GM13977 (cell line): ENCODE measurements at places on chromosomes 11 and 22.
A peak's percentile ranks its signal among the peaks of the same experiment; 100 is the strongest.

- no peak for DNase-seq
These were observed 9.5 kb downstream of the MAP4K2 start for GRCh38 chr11:64793271-64794160.

GRCh38 chr11:10798330-10798928 lies 10.3 kb downstream of the EIF4G2 start:
- no peak for DNase-seq

DNA sequence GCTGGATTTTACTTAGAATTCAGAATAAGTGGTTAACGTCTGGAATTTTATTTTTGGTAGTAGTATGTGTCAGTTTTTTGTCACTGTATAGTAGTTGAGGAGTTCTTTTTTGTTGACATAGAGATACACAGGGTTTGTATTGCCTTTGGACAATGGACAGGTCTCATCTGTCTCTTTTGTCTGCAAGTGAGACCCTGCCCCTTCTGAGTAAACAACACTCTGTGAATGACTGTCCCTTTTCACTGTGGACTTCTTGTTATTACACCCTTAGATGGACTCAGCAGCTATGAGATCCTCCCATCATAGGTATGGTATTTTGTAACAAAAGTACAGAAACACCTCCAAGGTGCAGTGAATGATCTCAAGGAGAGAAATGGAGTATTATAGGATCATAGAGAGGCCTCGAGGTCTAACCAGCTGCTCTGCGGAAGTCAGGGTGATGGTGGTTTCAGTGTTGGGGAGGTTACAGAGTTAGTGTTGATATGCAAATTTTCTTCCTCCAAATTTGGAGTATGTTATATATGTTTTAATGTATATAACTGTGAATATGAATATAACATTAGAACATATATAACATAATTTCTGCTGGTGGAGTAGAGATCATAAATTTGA lies 7.8 kb downstream of the PPP6R3 start:
- DNase-seq = peak; percentile 55

GRCh38 chr11:122267602-122268001 lies 151.6 kb upstream of the BLID start:
- DNase-seq = no peak

GRCh38 chr22:50085211-50085972 lies at the start of gene MLC1:
Gene MLC1, minus strand, starts transcription at chr22:50085426. Its CDS starts 524 bp downstream, at chr22:50084902.
- DNase-seq = peak; percentile 69

GRCh38 chr11:75547617-75548058 lies 14.4 kb upstream of the SERPINH1 start:
- peak; percentile 83 for DNase-seq

DNA sequence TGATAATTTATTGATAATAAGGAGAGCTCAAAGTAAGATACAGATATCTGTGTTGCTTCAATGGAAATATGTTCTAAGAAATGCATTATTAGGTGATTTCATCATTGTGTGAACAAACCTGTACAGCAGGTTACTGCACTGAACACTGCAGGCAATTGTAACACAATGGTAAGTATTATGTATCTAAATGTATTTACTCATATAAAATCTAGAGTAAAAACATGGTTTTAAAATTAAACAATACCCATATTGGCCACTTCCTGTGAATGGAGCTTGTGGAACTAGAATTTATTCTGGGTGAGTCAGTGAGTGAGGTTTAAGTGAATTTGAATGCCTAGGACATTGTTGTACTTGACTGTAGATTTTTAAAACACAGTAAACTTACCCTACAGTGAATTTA lies 722.9 kb upstream of the RAG2 start:
- DNase-seq = no peak

- no peak for DNase-seq
These were observed 3.0 kb downstream of the CENATAC start for GRCh38 chr11:119000906-119001305.

GRCh38 chr11:72413914-72414628 lies 20.3 kb downstream of the CLPB start:
- DNase-seq = peak; percentile 73

- no peak for DNase-seq
These were observed 88.2 kb upstream of the LDLRAD3 start for GRCh38 chr11:35855671-35856070.

DNA sequence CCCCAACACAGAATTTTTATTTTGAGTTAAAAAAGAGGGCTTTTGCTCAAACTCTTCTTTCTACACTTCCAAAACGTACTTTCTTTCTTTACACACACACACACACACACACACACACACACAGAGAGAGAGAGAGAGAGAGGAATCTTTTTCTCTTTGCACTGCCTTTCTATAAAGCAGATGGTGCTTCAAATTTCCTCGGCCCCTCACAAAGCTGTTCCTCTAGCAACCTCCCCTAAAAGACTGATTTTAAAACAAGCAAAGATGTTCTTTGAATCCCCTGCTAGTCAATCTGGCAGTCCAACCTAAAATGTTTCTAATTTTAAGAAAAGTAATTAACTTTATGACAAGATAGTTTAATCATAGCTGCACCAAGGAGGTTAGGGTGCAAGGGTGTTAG lies 2.7 kb upstream of the ANO3 start:
- DNase-seq = no peak

- DNase-seq = no peak
These were observed 310.6 kb downstream of the TBC1D22A start for GRCh38 chr22:47073075-47073474.

- no peak for DNase-seq
These were observed 938.4 kb downstream of the BRD1 start for GRCh38 chr22:48889209-48889830.

DNA sequence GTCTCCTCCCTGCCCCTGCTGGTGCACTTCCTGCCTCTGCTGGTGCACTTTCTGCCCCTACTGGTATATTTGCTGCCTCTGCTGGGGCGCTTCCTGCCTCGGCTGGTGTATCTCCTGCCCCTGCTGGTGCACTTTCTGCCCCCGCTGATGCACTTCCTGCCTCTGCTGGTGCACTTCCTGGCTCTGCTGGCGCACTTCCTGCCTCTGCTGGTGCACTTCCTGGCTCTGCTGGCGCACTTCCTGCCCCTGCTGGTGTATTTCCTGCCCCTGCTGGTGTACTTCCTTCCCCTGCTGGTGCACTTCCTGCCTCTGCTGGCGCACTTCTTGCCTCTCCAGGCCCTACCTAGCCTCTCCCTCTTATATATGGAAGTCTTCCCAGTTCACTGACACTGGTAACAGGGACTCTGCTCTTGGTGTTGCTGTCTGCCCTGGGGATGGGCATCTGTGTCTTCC lies 10.1 kb downstream of the MTFP1 start:
- peak; percentile 24 for DNase-seq

- no peak for DNase-seq
These were observed 5.4 kb downstream of the TNRC6B start for GRCh38 chr22:40183029-40183581.

DNA sequence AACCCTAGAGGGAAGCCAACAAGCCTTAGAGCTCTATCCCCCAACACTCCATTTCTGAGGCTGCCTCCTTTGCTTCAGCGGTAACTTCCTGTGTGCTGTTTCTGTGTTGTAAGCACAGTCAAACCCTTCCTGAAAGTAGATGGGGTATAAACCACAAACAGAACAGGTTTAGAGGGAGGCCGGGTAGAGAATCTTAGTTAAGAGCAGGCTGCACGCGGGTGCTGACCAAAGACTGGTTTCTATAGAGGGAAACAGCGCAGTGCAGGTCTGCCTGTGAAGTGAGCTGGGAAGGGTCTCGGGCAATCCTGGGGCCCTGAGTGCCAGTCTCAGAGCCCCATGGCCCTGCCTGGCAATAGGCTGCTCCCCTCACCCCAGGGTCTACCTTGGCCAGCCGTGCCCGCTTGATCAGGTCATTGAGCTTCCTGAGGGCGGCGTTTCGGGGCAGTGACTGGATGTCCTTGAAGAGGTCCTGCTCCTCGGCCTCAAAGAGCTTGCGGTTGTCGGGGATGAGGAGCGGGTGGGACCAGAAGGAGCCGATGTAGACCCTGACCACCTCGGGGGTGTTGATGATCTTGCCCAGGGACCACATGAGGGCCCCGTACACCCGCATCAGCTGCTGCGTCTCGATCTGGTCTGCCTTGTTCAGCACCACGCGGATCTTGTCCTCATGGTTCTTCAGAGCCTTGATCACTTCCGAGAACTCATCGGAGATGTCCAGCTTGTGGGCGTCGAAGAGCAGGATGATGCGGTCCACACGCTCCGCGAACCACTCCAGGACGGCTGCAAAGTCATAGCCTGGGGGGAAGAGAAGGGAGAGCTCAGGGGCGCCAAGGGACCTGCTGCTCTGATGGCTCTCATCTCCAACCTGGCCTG lies 15.3 kb upstream of the CDC42BPG start:
- DNase-seq = peak; percentile 94

DNA sequence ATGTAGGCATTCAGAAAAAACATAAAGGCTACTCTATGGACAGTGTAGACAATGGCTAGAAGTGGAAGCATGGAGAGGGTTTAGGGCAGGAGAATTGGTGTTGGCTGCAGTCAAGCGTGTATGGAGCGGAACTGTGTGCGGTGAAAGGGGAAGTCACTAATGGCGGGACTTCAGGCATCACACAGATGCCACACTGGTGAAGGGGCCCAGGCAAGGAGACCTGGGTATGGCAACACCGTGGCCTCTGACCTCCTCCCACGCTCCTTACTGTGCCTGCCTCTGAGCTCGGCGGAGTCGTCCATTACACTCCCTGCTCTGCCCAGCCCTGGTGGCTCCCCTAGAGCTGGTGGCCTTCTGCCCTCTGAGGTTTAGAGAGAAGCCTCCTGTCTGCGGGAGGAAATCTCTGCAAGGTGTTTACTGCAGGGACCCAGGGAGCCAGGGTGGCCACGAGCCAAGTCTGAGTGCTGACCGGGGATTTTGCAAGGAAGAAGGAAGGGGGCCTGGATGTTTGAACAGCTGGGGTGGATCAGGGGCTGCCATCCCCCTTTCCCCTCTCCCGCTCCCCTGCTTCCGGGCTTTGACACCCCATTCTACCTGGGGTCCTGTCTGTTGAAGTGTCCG lies 75.1 kb upstream of the TSPAN18 start:
- no peak for DNase-seq

GRCh38 chr22:39299829-39300178 lies 19.6 kb downstream of the RPL3 start:
- no peak for DNase-seq

- peak; percentile 19 for DNase-seq
These were observed 569 bp downstream of the FAM76B start for GRCh38 chr11:95788921-95789505.

GRCh38 chr11:38530226-38530625 lies 1932.2 kb upstream of the RAG2 start:
- no peak for DNase-seq

DNA sequence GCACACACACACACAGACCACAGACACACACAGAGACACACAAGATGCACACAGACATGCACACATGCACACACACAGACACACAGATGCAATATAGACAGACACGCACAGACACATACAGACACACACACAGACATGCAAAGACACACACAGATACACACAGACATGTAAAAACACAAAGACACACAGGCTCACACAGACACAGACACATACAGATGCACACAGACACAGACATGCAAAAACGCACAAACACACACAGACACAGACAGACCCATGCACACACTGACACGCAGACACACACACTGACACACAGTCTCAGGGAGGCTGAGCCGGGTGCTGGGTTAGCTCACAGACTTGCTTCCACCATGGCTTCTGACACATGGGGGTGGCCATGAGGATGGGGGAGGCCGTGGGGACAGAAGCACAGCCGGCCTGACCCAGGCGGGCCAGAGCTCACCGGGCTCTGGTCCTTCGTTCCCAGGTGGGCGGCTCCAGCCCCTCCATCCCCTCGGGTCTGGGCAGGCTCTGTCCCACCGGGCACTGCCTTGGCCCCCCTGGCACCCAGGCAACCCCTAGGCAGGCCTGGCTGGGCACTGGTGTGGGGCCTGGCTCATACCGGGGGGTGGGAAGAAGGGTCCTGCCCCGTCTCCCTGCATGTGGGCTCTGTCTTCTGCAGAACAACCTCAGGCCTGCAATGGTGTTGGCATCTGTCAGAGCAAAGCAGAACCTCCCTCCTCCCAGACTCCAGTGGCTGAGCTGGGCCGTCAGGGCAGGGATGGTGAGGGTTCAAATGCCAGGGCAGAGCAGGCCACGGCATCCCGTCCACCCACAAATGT lies 1489.5 kb downstream of the BRD1 start:
- DNase-seq = no peak

DNA sequence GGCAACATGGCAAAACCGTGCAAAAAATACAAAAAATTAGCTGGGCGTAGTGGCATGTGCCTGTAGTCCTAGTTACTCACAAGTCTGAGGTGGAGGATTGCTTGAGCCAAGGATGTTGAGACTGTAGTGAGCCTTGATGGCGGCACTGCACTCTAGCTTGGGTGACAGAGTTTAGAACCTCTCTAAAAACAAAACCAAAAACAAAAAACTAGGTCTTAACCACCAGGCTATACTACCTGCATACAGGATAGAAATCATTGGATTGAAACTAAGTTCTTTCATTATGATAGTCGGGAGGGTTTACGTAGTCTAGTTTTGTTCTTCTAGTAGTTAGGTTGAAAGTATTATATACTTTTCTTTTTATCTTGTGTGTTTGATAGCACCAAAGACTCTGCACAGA lies 5.8 kb downstream of the RNF214 start:
- no peak for DNase-seq

- DNase-seq = no peak
These were observed 5.4 kb downstream of the PARVG start for GRCh38 chr22:44186121-44186510.

DNA sequence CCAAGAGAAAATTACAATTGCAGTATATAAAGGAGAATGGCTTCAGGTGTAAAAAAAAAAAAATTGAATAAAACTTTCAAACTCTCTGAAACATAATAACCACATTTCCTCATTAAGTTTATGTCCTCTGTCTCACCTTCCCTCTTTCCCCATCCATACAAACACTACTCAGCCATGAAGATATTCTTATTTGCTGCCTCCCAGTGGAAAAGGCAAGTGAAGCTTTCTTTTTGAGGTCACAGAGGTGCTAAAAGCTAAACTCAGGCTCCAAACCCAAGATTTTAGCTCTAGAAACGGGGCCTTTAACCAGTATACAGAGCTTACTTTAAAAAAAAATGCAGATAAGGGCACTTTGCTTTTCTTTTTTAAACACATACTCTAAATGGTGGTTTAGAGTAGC lies 1568.5 kb downstream of the FAM181B start:
- no peak for DNase-seq

GRCh38 chr11:28106353-28107043 lies 1.5 kb downstream of the KIF18A start:
- DNase-seq = no peak

GRCh38 chr22:29971607-29972006 lies 88.6 kb downstream of the MTMR3 start:
- DNase-seq = no peak

- DNase-seq = no peak
These were observed 377 bp upstream of the NCF4 start for GRCh38 chr22:36860438-36860820.

DNA sequence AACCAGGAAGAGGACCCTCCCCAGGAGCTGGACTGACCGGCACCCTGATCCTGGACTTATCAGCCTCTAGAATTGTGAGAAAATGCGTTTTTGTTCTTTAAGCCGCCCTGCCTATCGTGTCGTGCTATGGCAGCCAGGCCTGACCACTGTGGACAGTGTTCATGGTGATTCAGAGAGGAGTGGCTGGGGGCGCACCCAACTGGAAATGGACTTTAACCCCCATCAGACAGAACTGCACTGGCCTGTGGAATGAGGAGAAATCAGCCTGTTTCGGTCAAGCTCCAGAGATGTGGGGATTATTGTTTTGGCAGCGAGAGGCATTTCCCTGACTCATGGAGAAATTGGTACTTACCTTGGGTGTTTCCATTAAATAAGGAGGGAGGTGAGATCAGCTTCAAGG lies 1437.8 kb downstream of the BRD1 start:
- no peak for DNase-seq

GRCh38 chr11:90585491-90585890 lies 362.6 kb upstream of the CHORDC1 start:
- no peak for DNase-seq

GRCh38 chr11:2881981-2882375 lies 3.6 kb downstream of the CDKN1C start:
- DNase-seq = no peak
